ENCODE measurements at places on chromosomes 11 and 22. TPM values are rescaled to one million over a fixed set of nuclear protein-coding genes. Genes with fewer than 3 reads are reported as not detected.

The C11orf65 gene
- not detected for total RNA-seq

DNA sequence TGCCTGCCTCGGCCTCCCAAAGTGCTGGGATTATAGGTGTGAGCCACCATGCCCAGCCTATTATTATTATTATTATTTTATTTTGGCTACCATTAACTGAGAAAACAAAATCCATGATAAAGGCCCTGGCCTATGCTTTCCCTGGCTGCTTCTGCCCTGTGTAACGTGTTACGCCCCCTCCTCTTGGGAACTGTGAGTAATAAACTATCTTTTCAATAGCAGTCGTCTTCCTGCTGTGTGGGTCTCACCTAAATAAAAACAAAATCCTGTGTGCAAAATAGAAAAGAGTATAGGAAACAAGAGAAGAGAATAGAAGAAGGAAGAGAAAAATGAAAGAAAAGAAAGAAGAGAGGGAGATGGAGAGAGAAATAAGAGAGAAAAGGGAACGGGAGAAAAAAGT lies 237.0 kb downstream of the MIAT start:
- no peak for DNase-seq

The KRTAP5-1 gene
- not detected for total RNA-seq

- DNase-seq = no peak
These were observed 28.6 kb downstream of the MYO7A start for GRCh38 chr11:77156396-77157195.

The CACNA1I gene
- 1.1 TPM for total RNA-seq
